ENCODE measurements at places on chromosomes 6 and 20.

DNA sequence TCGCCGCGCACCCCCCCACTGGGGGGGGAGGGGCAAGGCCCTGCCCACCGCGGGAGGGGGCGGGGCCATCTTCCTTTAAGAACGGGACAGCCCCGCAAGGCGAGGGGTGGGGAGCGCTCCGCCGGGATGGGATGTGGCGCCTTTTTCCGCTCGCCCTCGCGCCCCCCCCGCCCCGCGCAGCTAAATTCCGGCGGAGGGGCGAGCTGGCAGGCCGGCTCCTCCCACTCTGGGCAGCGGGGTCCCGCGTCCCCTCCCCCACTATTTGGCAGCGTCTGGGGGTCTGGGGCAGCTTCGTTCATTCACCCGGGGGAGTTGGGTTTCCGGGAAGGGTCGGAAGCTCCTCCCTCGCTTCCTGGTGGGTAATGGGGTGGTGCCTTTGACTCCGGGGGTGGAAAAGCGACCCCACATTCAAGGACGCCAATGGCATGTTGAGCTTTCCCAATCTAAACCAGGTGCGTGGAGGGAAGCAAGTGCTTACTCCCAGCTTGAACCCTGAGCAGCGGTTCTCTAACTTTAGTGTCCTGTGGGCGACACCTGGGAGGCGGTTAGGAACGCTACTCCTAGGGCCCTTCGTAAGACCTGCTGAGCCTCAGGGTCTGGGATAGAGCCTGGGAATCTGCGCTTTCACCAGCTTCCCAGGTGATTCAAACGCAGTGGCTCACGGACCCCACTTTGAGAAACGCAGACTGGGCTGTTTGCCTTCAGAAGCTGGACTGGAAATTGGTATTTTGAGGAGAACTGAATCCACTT lies 927 bp downstream of the ASXL1 start:
- peak; percentile 82 for DNase-seq

DNA sequence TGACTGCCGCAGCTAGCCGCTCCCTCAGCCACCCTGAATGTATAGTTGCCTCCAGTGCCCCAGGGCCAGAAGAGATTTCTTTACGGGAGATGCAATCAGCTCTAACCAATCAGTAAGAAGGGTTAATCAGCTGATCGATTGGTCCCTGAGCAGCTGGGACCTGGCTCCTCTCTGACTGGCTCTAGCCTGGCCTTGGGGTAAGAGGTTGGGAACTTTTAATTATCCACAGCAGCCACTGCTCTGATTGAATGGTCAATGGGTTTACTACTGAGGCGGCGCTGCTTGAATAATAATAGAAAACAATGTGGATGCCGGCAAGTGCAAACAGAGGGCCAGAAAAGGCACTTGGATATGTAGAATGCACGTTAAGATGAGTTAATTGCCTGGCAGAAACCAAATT lies 99.8 kb downstream of the TFAP2A start:
- no peak for DNase-seq

GRCh38 chr6:25354078-25354932 lies 75.1 kb downstream of the CARMIL1 start:
- no peak for DNase-seq

- DNase-seq, result no peak
Measured at GRCh38 chr6:115539531-115539930, 521.2 kb downstream of the FRK start.

DNA sequence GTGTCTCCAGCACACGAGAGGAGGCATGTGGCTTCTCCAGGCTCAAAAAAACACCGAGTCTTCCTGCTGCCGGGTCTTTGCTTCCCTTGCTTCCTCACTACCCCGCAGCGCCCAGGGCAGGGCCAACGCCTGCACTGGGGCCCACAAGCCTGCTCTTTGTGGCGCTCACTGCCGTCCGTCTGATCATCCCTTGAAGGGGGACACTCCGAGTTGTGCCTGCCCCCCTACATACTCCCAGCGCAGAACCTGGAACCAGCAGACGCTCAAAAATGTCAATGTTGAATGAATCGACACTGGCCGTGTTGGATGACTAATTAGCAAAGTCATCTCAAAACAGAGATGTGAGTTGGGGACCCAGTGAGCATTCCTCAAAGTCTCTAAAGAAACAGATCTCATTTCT lies 8.1 kb upstream of the ARFGAP1 start:
- no peak for DNase-seq

DNA sequence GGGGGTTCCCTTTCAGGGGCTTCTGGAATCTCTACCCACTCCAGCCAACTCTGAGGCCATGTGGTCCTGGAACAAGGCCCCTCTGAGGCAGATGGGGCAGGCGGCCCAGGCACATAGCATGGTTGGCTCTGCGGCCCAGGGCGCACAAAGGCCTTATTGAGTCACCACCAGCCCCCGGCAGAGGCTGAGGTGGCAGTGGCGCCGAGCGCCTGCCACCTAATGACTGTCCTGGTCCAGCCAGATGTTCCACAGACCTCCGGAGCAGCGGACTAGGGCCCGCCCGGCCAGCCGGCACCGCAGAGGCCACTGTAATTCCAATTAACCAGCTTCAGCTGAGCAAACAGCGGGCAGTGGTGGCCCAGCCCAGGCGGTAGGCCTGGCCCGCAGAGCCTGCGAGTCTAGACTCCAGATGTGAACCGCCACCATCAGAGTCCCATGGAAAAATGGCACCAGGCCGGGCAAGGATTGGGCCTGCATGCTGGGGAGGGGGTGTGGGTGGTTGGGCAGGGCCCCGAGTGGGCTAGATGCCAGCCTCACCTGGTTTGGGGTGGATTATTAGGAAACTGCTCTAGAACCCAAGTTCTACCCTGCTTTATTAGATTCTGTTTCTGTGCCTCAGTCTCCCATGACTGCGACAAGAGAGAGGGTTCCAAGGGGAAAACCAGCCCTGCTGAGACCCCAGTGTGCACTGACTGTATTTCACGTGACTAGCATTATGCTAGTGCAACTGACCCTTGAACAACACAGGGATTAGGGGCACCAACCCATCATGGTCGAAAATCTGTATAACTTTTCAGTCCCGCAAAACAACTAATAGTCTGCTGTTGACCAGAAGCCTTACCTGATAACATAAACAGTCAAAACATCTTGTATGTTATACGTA lies 34.1 kb upstream of the ID1 start:
- no peak for DNase-seq

DNA sequence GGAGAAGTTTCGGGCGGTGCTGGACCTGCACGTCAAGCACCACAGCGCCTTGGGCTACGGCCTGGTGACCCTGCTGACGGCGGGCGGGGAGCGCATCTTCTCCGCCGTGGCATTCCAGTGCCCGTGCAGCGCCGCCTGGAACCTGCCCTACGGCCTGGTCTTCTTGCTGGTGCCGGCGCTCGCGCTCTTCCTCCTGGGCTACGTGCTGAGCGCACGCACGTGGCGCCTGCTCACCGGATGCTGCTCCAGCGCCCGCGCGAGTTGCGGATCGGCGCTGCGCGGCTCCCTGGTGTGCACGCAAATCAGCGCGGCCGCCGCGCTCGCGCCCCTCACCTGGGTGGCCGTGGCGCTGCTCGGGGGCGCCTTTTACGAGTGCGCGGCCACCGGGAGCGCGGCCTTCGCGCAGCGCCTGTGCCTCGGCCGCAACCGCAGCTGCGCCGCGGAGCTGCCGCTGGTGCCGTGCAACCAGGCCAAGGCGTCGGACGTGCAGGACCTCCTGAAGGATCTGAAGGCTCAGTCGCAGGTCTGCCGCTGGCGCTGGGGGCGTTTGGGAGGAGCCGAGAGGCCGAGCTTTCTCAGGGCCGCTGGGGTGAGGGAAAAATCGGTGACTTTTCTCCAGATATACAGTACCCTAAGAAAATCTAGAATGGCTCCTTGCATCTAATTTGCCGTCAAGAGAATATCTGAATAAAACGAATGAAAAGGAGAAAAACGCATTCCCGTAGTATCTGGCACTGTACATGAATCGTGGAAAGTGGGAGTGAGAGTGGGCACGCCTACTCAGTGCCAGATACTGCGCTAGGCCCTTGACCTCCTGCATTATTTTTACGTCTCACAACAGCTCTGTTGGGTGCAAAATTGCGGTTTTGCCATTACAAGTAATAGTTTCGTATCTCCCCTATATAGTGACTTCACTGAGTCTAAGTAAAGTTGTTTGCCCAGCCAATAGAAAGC lies 1.0 kb downstream of the CALHM6 start:
- DNase-seq, result peak; percentile 35

DNA sequence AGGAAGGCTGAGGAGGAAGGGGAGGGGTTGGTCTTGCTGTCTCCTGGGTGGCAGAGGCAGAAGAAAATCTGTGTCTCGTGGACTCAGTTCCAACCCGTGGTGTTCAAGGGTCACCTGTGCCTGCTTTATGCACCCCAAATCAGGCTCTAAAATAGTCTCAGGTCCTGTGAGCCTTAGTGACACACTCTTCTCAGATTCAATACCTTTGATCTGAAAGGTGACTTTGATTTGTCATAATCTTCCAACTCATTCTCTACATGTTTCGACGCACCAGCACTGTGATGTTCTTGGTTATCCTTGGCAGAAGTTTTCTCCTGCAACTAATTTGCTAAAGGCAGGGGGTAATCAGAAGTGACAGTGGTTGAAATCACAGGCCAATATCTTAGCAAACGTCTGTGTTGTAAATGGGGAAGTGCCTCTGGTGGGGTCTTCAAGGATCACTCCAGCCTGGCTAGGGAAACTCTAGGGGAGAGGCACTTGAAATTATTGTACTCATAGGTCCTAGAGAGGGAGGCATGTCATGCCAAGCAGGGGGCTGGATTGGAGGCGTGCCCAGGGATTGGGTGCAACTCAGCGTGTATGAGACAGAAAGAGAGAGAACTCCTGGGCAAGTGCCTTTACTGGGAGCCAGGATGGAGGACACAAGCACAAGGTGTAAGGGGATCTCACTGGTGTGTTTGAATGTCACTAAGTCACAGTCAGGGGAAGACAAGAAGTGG lies 19.0 kb upstream of the PRND start:
- no peak for DNase-seq

DNA sequence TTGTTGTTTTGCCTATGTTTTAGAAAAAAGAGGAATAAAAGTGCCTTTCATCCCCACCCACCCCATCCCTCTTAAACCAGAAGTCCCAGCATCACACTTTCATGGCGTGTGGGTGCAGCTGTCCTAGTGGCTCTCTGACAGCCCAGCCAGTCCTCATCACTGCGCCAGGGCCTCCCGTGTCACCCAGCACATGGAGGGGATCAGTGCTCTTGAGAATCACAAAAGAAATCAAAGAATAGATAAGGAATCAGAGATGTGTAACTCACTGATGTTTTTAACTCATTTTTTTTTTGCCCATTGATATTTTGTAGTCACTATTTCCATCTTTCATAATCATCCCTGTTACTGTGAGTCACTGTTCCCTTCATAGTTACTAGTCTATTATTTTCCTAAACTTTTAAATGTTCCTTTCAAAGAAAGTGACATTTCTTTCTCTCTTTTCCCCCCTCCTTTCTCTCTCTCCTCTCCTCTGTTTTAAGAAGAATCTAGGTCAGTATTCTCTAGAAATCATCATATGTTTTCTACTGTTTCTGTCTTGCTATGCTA lies 78.6 kb downstream of the AIG1 start:
- DNase-seq, result peak; percentile 17

DNA sequence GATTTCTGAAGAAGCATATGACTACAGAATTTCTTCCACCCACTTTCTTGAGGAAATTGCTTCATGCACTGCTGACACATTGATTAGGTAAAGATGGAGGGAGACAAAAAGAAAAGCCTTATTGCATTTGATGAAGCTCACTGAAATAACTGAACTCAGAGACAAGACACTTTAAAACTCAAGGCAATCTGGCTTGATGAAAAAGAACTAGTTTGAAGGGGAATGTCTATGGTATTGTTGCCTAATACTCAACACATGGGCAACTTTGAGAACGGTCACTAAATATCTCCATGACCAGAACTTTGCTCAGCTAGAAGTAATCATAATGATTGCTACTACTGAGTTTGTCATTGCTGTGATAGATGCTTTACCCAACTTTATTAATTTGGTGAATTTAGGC lies 38.1 kb downstream of the HTR1B start:
- DNase-seq, result no peak

DNA sequence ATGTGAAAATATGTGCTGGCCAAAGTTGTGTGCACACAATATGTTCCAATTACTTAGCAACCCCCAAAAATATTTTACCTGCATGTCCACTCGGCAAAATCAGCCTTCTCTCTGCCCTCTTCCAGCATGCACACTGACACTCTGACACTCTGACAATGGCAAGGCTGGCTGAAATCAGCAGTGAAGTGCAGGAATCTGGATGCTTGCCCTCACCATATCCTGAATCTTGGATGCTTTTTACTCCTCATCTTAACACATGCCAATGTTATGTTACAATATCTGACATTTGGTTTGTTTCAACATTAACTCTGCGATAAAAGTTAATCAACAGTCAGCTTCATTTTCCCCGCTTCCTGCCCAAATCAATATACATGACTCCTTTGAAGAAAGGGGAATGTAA lies 203.2 kb downstream of the COL9A1 start:
- no peak for DNase-seq

GRCh38 chr20:59571151-59571550 lies 33.2 kb upstream of the PHACTR3 start:
- DNase-seq, result no peak

DNA sequence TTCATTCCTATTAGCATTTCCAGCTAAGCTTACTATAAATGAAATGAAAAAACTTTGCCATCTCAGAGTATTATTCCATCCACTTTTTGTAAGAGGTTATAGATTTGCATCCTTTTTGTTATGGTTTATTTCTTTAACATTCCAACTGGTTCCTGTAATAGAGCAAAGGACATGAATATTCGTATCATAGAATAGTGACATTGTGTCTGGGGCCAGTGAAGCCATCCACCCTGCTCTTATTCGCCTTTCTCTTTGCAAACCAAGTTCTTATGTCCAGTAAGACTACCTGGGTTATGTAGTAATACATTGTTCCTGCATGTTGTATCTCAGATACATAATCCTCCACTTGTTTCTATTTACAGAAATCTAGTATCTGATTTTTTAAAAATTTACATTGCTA lies 43.1 kb downstream of the DCBLD1 start:
- no peak for DNase-seq

- no peak for DNase-seq
Measured at GRCh38 chr20:52484438-52484837, 292.9 kb upstream of the ZFP64 start.

DNA sequence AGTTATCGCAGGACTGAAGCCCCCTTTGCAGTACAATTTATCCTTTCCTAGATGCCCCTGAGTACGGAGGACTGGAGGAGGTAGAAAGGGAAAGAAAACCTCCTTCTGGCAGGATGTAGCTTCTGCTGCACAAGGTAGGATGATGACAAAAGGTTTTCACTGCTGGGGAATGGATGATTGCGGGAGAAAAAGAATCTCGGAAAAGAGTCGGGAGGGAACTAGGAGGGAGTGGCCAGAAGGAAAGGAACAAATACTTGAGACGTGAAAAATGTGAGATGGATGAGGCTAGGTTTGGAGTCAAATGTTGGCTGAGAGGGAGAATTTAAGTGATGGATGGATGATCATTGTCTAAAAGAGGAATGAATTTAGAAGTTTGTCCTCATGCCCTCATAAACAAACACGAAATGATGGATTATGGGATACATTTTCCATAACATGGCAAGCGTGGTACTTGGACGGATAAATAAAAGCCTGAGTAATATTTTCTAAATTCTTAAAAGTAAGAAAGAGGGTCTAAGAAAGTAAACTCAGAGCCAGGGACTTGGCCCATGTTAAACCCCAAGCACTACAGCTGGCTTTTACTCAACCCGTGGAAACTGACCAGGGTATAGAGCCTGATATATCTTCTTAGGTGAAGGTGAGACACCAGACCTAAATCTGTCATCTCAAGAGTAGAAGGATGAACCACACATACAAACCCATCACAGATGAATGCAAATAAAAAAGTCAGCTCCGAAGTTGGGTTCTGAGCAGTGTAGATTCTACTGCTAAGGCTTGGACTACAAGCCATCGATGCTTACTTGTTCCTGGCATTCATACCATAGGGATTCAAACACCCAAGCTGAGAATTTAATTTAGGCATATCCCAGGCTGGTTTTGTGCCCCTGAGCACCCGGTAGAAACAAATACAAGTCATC lies 72.4 kb downstream of the HFE start:
- DNase-seq, result no peak

Data from stimulated activated CD4-positive, alpha-beta T cell treated with anti-CD3 and anti-CD28 coated beads, Interleukin-1b, Interleukin-23, amount 100 ng/mL, for 4 hours (primary cell).